Urothelium cell line (cell line): ENCODE measurements at places on chromosomes 2 and 18.

DNA sequence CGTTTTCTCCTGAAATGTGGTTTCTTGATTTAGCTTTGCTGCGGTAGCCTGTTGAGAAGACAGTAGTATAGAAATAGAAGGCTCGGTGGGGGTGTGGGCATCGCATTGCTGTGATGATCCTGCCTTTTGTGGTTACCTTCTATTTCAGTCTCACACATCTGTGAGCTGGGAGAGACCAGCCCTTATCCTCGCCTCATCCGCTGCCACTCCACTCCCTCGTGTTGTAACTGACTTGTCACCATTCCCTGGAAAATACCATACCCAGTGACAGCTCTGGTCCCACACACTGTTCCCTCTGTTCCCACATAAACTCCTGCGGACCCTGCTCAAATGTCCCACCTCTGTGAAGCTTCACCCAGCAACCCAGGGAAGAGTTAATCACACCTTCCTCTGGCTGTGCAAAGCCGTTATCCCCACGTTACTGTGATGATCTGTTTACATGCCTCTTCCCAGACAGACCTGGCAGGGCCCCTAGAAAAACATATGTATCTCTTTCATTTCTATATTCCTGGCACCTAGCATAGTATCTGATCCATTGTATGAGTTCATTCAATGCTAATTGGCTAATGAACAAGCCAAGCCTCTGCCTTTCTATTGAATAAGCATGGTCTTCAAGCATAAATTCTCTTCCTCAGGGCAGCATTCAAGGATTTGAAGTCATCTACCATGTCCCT, 114.6 kb downstream of the MAPK4 start:
- DNase-seq, result no peak

- DNase-seq, result peak; percentile 64
Measured at GRCh38 chr18:11148680-11149440, 509 bp downstream of the PIEZO2 start.

GRCh38 chr18:68314403-68314802, 400.5 kb downstream of the TMX3 start:
- DNase-seq, result no peak

DNA sequence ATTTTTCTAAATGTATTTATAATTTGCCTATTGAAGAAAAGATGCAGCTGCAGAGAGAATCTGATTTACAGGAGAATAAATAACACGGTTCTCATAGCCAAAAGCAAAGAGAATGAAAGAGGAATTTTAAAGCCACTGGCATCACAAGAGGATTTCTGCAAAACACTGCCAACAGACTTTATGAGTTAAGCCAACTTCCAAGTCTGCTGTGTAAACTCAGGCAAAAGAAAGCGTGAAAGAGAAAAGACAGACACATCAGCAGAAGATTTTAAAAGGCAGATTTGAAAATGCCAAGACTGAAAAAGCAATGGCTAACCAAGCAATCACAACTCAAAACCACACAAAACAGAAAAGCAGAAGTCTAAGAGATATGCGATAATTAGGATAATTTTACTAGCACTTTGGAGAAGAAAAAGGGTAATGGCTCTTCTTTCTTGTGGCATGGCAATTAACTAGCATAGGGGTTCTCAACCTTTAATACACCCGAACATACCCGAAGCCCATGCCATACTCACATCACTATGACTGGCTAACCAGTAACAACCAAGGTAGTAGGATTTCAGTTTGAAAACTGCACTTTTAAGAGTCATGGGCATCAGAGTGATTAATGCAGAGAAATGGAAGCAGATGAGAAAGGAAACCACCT, 4.9 kb downstream of the DARS1 start:
- no peak for DNase-seq

- no peak for DNase-seq
Measured at GRCh38 chr2:109410039-109410815, 203.5 kb downstream of the SEPTIN10 start.

- no peak for DNase-seq
Measured at GRCh38 chr18:75289761-75290160, 79.2 kb downstream of the TSHZ1 start.

DNA sequence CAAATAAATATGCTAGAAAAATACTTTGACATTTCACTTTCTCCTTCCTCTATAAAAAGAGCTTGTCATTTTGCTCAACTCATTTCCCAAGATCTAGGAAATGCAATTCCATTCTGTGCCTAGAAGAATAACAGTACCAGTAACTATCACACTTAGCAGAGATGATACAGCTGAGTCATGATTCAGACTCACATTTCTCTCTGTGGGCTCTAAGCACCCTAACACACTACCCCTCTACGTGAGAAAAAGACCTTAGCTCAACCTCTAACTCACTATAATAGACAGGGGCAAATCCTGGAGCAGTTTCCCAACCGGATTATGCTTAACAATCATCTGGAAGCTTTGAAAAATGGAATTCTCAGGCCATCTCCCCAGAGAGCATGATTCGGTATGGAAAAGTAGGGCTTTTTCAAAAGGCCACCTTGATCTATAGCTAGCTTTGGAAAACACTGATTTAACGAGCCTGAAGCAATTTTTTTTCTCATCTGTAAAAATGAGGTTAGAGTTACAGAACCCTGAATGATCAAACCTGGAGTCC, 1312.3 kb upstream of the PIK3C3 start:
- DNase-seq, result no peak

DNA sequence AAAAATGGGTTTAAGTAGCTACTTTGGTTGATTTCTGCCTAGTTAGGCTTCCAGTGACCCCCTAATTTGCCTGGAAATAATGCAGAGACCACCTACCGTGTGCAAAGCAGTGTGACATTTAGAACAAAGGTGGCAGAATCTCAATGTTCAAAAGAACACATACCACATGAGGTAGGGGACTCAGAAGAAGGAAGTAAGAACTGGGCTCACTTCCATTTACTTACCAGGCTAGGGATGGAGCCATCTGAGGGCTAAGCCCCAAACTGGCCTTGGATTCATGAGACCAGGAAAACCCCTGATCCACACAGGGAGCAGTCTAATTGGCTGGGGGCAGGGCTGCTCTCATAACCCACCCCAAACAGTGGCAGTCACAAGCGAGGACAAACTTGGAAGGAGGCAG, 190.7 kb downstream of the NCKAP5 start:
- no peak for DNase-seq

DNA sequence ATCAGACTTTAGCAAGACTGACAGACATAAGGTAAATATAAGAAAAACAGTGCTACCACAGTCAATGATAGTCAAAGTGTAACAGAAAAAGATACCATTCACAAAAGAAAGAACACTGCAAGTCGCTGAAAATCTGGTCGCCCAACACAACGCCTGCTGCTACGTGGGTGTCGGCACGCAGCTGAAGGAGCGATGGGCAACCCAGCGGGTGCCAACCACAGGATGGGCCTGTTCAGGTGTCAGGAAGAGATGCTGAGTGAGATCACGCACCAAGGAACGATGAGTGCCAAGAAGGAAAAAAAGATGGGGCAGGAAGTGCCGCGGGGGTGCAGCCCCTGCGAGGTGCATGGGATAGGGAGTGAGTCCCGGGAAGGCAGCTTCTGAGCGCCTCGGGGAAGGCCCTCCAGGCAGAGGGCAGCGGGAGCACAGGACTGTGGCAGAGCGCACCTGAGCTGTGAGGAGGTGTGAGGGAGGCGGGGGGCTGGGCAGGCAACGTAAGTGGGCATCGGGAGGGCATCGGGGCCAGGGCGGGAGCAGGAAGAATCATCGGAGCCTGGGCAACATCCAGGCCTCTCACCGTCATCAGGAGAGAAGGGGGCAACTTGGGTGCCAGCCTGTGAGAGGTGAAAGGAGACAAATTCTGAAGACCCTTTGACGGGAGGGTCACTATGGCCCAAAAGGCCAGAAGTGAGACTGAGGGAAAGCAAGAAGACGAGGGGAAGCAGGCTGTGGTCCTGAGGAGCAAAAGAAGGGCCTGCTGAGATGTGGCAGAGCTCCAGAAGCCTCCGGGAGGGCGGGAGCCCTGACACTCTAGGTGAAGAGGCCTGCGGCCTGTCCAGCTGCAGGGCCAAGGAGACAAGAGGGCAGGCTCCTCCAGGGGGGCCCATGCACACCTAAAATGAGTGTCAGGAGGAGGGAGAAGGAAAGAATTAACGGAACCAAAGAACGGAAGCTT, 14.8 kb upstream of the MTERF4 start:
- no peak for DNase-seq

DNA sequence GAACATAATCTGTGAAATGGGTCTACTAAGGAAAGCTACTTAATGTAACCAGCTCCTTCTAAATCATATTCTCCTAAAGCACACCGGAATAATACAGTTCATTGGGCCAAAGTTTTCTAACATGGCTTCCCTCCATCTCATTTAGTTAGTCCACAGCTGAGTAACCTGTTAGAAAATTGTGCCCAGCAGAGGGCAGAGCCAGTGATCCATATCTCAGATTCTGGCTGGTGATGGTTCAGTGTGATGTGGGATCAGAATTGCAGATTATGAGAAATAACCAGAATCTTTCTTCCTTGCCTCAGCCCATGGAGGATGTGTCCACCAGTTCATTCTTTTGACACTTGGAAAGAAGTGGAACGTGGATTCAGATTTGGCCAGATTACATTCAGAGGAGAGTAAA, 9.4 kb upstream of the CTLA4 start:
- DNase-seq, result no peak

DNA sequence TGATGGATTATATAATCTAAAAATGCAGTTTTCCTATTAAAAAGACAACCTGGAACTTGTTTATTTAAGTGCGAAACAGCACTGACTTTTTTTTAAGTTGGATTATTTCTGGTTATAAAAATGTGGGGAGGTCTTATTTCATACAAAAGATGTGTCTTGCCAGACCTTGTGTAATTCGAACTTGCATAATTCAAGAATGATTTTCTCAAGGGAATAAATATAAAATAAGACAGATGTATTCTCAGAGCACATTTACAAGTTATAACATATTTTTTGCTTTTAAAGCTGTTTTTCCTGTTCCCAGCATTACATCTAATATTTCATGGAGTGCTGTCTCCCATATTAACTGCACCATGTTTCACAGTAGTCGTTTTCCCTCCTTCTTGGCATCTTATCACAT, 263.1 kb downstream of the CDH20 start:
- DNase-seq, result no peak

GRCh38 chr2:143939626-143940330, 580.1 kb downstream of the ZEB2 start:
- no peak for DNase-seq

DNA sequence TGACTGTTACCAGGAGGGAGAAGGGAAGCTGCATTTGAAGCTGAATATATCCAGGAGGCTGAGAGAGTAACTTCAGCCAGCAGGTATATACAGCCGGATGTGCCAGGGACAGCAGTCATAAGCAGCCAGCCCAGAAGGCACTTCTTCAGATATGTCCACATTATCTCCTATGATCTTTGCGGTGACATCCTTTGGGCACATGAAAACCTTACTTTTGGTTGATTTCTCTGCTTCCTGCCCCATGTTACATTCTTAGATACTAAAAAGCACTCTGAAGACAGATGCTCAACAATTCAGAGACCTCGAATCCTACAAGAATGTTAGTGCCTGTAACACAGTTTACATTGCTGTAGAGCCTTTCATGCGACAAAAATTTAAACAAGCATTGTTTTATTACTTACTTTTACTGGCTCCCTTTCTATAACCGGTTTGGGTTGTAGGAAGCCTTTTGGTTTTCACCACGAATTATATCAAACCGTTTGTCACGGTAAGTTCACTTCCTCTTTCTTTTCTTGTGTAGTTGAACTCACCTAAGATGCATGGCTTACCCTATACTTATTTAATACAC, 50.3 kb upstream of the TLK1 start:
- DNase-seq, result no peak

DNA sequence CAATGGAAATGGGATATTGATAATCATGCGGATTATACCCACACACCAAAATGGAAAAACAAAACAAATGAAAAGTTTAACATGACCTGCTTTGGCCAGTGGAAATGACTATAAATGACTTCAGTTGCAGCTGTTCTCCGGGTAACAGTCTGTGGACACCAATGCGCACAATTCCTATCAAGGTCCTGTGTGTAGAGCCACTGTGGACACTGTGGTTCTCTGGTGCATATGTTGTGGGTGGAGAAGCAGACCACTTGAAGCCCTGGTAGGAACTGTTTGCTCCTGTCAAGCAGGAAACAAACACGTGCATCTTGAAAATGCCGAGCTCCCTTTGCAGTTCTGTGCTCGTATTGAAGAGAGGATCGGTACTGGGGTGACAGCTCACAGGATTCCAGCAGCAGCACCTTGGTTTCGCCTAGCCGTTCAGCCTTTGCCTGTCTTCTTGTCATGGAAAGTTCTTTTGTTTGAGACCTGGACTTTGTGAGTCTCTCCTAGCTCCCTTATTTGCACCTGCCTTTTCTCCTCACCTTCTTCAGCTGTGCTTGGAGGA, 32.9 kb downstream of the NCK2 start:
- DNase-seq, result no peak

- DNase-seq, result peak; percentile 57
Measured at GRCh38 chr2:110993557-110994231, 127.0 kb upstream of the BCL2L11 start.

GRCh38 chr2:70396612-70397011, 94.7 kb upstream of the FAM136A start:
- DNase-seq, result no peak

- DNase-seq, result no peak
Measured at GRCh38 chr2:121771976-121772742, 16.7 kb downstream of the TSN start.
